Stimulated activated CD4-positive, alpha-beta T cell treated with anti-CD3 and anti-CD28 coated beads, Interleukin-4, amount 100 ng/mL, for 24 hours (primary cell): ENCODE measurements at places on chromosomes 7 and 10.
A peak's percentile ranks its signal among the peaks of the same experiment; 100 is the strongest.

GRCh38 chr10:86413046-86413728 lies 46.6 kb upstream of the GRID1 start:
- DNase-seq, result no peak

- no peak for DNase-seq
These were observed 61.9 kb upstream of the PTPRZ1 start for GRCh38 chr7:121810831-121811672.

DNA sequence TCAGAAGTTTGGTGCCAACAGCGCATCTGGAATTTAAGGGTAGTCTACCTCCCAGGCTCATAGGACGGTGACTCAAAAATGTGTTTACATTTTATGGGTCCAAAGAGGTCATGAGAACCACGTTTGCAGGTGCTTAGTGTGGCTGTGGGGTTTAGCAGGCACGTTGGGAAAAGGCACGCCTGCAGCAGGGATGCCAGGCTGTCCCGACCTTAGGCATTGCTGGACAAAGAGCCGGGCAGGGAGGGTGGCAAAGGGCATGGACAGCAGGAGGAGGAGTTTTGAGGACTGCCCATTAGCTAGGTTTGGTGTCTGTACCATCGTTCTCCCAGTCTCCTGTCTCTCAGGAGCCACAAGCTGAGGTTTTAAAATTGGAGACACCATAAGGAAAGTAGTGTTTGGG lies 104.4 kb downstream of the TRRAP start:
- no peak for DNase-seq

- DNase-seq, result peak; percentile 91
These were observed 36.7 kb upstream of the KCTD7 start for GRCh38 chr7:66591799-66592596.

DNA sequence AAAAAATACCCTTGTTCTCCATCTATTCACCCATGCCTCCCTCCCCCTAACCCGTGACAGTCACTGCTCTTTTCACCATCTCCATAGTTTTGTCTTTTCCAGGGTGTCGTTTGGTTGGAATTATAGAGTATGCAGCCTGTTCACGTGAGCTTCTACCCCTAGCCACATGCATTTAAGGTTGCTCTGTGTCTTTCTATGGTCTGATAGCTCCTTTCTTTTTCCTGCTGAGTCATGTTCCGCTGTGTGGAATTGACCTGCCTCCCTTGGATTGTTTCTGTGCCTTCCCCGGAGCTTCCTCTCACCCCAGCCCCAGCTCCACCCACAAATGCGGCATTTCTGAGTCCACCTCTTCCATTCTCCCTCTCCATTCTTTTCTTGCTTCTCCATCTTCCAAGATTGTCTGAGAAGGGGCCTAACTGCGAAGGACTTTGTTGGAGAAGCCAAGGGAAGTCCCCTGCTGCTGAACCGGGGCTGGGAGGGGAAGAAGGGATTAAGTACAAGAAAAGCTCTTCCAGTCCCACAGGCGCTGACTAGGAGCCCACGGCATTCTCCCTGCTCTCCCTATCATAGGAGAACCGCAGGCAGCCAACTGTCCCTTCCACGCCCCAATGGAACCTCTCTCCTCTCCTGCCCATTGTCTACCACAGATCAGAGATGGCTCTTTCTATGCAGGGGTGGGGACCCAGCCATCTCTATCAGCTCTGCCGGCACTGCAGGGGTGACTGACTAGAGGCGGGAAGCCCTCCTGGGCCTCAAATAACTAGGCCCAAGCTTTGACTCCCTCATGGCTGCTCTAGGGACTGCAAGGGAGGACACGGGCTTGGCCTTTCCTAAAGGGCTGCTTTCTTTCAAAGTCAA lies 87.5 kb upstream of the ANLN start:
- DNase-seq, result no peak

DNA sequence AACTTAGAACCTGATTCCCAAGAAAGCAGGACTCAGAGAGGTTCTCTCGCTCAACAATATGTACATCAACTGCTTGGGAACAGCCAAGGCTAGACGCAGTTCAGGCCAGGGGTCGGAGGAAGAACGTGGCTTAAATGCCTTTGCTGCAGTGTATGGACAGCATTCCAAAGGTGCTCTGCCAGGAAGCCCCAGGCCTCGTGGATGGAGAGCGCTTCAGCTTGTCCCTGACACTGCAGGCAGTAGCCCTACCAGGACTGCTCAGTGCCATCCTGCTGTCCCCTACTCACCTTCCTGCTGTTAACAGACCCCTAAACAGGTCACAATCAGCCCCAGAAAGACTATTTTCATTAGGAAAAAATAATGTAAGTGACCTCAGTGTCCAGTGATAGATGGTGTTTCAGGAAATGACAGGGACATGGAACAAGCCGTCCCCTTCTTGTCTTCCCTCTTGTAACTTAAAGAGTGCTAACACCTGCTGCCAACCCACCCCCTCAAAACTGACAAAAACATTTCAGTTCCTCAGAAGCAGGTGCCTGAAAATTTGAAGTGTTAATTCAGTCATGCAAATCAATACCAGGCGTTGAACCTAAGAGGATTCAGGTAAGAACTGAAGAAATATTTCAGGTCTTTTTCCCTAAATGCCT lies 16.5 kb downstream of the CREB3L2 start:
- no peak for DNase-seq

DNA sequence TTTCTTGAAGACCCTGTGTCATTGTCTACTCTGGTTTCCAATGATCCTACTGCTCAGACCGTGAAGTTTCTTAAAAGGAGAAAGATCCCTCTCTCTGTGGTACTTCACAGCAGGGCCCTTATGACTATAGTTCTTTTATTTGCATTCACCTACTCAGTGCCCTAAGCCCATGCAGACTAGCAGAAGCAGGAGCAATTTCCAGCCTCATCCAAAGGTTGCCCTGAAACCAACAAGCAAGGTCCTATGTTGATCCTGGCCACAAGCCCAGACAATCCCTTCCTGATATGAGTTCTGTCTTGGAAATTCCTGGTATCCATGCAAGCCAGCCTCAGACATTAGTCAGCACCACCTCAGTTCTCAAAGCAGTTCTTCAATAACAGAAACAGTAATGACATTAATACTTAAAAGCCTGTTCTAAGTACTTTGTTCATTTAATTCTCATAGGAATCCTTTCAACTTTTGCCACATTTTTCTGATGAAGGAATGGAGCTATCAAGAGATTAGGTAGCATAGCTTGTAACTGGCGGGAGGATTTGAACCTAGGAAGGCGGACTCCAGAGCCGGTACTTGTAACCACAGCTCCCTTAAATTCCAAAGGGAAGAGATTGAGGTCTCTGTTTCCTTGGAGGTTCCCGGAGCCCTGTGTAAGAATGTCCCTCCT lies 58.1 kb upstream of the ST8SIA6 start:
- no peak for DNase-seq

GRCh38 chr7:6256677-6257535 lies 15.5 kb downstream of the CYTH3 start:
- DNase-seq, result peak; percentile 68

GRCh38 chr7:157690833-157691585 lies 354.2 kb downstream of the DNAJB6 start:
- DNase-seq, result no peak

DNA sequence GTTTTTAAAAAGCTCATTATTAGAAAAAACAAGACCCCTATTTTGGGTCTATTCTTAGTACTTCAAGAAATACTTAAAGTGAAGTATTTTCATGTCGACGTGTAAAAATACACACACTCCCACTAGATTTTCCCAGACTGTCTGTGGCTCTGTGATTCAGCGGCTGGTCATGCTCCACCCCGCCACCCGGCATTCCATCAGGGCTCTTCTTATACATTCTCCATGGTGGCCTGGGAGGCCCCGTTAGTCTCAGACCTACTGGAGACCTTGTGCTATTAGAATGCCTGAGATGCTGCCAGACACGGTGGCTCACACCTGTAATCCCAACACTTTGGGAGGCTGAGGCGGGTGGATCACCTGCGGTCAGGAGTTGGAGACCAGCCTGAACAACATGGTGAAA lies 13.1 kb downstream of the TECPR1 start:
- DNase-seq, result no peak

DNA sequence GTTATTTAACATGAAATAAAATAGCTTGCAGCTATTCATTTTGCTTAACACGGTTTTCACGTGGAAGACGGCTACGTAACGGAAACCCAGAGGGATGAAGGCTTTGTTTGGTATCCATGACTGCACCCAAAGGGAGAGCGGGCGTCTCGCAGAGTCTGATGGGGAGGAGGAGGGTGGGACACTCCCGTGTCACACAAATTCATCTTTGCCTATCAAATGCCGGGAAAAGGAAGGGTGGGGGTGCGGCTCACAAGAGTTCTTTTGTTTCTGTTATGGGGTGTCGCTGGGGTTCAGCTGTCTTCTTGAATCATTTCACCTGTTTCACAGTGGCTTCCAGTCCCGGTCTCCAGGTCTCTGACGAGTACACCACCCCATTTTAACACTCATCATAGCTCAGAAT lies 108.5 kb downstream of the ZRANB1 start:
- DNase-seq, result no peak

- no peak for DNase-seq
These were observed 137.7 kb downstream of the RTKN2 start for GRCh38 chr10:62130948-62131347.

GRCh38 chr7:112407261-112407660 lies 43.0 kb upstream of the IFRD1 start:
- no peak for DNase-seq

GRCh38 chr7:2633538-2634266 lies 1.9 kb downstream of the TTYH3 start:
- peak; percentile 56 for DNase-seq

DNA sequence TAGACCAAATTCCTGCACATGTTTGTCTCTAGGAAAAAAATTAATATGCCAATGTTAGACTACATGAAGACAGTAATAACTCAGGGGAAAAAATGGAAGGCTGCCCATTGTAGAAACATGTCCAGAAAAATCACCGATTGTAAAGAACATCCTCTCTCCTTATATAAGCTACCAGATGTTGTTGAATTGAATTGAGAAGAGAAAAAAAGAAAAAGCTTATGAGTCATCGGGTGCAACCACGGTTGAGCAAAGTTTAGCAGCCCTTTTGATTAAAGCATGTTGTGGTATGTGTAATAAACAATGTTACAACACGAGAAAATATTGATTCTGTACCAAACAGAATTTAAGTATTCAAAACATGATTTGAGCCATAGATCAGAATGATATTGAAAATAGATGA lies 102.3 kb upstream of the ARHGAP21 start:
- no peak for DNase-seq

GRCh38 chr7:28703037-28703765 lies 254.9 kb downstream of the TRIL start:
- no peak for DNase-seq

- DNase-seq, result peak; percentile 34
These were observed 5.9 kb downstream of the KCP start for GRCh38 chr7:128904381-128905197.

GRCh38 chr10:122671355-122671754 lies 28.3 kb downstream of the C10orf120 start:
- DNase-seq, result no peak

- no peak for DNase-seq
These were observed 17.1 kb downstream of the LRRN3 start for GRCh38 chr7:111108000-111108399.

DNA sequence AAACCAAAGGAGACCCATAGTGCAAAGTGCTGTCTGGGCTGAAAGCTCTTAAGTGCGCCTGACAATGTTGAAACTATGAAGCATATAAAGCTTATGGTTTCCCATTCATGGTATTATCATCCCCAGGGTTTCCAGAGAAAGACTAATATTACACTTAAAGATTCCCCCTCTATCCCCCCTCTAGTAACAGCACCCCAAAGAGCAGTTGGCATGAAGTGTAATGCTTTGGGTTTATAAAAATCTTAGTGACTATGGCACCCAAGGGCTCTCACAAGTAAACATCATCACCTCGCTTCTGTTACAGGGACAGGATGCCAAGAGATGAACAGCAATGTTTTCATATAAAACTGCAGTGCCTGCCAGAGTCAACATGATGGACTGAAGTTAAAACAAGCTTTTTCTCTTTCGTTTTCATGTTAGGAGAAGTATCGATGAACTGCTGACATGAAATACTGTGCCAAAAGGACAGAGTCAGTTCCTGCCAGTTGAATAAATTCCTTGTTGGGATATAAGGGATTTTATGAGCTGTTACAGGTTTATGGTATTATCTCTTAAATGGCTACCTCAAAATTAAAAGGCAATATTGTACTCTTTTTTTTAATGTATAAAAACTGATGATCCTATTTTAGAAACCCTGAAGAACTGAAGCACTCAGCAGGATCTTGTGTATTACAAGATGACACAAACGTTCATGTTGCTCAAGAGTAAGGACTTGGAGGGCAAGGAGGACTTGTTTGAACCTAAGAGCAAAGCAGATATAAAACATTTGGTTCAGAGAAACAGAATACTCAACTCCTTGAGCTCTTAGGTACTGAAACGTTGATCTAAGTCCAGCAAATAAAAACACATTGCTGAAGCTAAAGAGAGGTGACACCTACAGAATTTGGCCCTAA lies 203.7 kb upstream of the IMMP2L start:
- DNase-seq, result no peak

GRCh38 chr7:95041031-95041430 lies 133.6 kb downstream of the PPP1R9A start:
- no peak for DNase-seq

DNA sequence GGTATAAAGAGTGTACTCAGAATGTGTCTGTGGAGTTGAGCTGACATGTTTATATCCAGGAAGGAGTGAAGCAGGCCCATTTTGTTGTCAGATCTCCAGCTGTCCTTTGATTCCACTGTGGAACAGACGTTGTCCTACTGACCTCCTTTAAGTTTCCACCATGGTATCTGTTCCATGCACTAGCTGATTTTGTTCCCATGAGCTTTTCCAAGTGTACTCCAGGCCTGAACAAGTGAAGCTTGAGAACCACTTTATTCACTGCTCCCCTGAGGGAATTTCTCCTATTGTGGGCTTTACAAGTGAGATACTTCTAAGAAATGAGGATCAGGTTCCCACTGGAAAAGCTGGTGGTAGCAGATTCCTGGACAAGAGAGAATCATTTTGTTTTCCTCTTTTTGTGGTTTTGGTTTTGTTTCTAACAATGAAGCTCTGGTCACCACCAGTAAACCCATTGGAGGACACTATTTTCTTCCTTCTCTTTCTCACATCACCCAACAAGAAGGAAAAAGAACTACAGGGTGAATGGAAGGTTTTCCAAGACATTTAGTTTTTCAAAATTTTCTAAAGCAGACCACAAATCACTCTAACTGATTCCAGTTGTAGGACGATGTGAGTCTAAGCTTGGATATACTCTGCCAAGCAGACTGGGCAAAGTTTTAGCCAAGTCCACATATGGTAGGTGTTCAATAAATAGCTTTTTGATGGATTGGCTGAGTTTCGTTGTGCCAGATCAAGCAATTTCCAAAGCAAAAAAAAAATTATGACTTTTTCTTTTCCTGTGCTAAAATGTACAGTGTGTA lies 144.2 kb downstream of the JCAD start:
- no peak for DNase-seq

DNA sequence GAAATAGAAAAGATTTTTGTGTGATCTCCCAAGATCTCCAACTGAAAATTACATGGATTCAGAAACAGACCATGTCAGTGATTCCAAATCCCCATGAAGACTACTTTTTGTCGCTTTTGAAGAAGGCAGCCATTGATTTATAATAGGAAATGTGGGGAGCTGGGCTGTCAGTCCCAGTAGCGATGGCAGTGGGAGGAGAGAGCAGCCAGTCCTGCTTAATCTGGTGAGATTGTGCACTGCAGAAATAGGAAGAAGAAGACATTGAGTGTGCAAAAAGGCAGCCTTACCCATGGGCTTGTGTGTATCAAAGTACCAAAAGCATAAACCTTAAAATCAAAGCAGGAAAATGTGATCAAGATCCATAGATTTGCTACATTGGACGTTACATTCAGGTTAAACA lies 4.8 kb downstream of the ADRB1 start:
- DNase-seq, result no peak
